ENCODE measurements at places on chromosomes 12 and 14. TPM values are rescaled to one million over a fixed set of nuclear protein-coding genes. Genes with fewer than 3 reads are reported as not detected.

Gene EML1
- total RNA-seq: 38.3 TPM

Gene MANSC4
- total RNA-seq: not detected

Gene ARPC3
- total RNA-seq: 443 TPM

Gene ACOT4
- 1.6 TPM for total RNA-seq

Gene OGFOD2
- total RNA-seq: 16.1 TPM

Gene TCL1B
- total RNA-seq: not detected

Gene SLC5A8
- total RNA-seq: not detected

Gene PPP1R13B
- 5.2 TPM for total RNA-seq

Gene NOXRED1
- total RNA-seq: 0.06 TPM

Gene CKAP4
- 86.1 TPM for total RNA-seq

Gene CAPS2
- total RNA-seq: 1.1 TPM

Gene BICDL1
- 3.8 TPM for total RNA-seq

Gene LRP1-AS
- total RNA-seq: not detected

Gene CPSF2
- 46.4 TPM for total RNA-seq
